Breast epithelium (tissue), 4 donors: ENCODE measurements at places on chromosomes 11 and 22.

- DNase-seq: no peak
Observed at GRCh38 chr22:27883656-27884350, 35.3 kb downstream of the PITPNB start.

- no peak for DNase-seq
Observed at GRCh38 chr11:94128291-94128745, 323 bp upstream of the PANX1 start.

GRCh38 chr11:125300791-125301218 is 136.3 kb downstream of the PKNOX2 start:
- DNase-seq: no peak

- no peak for DNase-seq
Observed at GRCh38 chr22:31102441-31103081, 4.8 kb downstream of the SELENOM start.

DNA sequence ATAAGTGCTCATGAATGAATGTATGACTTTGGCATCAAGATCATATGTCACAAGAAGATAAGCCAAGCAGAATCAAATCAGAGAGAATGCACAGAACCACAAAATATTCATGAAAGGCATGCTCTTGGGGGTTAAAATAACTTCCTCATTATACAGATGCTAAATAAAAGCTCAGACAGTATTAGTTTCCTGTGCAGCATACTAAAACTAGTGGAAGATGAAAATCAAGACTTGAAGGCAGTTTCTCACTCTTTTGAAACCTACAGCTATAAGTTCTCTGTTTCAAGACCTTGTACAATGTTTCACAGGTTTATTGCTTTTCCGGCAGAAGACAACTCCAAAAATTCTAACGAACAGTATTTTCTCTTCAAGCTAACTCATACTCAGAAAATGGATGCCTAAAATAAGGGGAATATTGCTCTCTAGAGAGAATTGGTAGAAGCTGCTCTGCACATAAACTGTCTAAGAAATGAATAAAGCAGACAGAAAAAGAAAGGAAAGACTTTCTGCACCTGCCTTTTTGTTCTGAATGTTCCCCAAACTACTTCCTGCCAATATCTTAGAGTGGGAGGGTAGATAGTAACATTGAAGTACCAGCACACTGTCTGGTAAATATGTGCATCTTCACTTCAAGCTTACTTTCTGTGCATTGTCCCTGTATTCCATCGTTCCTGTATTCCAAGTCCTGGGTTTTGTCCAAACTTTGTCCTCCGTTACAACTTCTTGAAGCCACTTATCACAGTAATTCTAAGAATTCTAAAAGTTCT is 639.4 kb upstream of the FAT3 start:
- no peak for DNase-seq

GRCh38 chr11:7558046-7558445 is 44.2 kb downstream of the PPFIBP2 start:
- DNase-seq: no peak

- no peak for DNase-seq
Observed at GRCh38 chr11:90836031-90836430, 613.2 kb upstream of the CHORDC1 start.

- DNase-seq: no peak
Observed at GRCh38 chr11:31117038-31117437, 252.5 kb downstream of the DCDC1 start.

GRCh38 chr22:23177197-23177596 is 3.1 kb upstream of the BCR start:
- no peak for DNase-seq

DNA sequence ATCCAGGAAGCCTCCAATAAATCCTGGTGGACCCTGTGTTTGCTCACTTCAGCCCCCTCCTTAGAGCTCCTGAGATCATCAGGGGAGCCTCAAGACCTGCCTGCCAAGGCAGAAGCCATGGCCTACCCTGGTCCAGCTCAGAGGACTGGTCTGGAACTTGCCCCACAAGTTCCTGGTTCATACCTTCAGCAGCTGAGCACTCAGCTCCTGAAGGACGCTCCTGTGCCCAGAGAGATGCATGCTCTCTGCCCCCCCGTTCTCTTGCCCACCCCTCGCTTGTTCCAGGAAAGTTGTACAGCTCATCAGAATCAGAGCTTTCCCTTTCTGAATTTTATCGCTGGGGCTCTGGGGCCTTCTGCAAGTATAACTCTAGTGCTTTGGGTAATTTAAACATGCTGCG is 210.5 kb upstream of the ISX start:
- no peak for DNase-seq

DNA sequence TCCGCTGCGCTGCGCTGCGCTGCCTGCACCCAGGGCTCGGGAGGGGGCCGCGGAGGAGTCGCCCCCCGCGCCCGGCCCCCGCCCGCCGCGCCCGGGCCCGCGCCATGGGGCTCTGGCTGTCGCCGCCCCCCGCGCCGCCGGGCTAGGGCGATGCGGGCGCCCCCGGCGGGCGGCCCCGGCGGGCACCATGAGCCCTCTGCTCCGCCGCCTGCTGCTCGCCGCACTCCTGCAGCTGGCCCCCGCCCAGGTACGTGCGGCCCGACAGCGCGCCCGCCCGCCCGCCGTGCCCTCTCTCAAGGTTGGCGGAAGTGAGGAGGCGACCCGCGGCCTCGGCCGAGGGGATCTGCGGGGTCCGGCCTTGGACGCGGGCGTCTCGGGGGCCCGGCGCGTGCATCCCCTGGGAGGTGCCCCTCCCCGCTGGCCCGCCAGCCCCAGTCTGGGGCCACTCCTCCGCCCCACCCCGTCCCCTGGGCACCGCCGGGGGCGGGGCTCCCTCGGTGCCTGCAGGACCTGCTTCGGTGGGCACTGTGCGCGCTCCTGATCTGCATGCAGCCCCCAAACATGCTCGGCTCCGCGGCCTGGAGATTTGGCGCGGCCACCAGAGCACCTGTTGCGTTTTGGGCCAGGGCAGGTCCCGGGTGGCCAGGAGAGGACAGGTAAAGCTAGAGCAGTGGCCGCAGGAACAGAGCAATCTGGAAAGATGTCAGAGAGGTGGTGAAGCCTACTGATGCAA is 429 bp downstream of the VEGFB start:
- DNase-seq: no peak

DNA sequence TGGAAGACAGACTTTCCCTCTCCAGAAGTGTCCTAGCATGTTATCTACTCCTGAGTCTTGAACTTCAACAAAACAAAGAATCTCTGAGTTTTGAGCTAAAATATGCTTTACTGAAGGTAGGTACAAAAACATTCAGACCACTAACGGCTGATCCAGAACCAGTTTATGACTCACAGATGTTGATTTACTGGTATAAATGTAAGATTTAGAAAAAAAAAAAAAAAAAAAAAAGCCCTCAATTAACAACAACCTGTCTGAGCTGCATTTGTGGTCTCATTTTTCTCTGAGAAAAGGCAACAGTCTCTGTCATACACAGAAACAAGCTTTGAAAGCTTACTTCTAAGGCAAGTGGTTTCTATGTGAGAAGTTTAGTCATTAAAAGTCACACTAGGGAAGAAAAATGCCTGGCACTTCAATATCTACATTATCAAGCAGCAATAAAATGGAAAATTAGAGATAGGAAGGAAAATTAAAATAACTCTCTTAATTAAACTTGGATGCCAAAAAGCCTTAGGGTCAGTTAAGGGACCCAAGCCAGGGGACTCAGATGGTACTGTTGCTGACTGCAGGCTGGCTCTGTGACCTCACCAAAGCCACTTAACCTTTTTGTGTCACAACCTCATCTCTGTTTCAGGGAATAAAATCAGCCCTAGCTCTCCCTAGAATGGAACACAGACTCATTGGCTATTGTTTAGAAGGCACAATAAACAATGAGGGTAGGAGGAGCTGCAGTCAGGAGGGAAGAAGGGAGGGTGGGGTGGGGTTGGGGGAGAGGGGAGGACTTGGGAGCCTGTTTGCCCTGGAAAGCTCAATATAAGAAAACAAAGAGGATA is 61.7 kb downstream of the ETS1 start:
- DNase-seq: no peak

DNA sequence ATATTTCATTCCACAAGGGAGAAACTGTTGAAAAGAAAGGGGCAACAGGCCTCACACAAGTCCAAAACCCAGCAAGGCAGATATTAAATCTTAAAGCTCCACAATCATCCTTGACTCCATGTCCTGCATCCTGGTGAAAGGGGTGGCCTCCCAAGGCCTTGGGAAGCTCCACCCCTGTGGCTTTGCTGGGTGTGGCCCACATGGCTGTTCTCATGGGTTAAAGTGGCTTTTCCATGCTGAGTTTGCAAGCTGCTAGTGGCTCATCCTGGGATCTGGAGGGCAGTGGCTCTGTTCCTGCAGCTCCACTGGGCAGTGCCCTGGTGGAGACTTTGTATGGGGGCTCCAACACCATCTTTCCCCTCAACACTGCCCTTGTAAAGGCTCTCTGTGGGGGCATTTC is 106.4 kb downstream of the CTNND1 start:
- DNase-seq: no peak

DNA sequence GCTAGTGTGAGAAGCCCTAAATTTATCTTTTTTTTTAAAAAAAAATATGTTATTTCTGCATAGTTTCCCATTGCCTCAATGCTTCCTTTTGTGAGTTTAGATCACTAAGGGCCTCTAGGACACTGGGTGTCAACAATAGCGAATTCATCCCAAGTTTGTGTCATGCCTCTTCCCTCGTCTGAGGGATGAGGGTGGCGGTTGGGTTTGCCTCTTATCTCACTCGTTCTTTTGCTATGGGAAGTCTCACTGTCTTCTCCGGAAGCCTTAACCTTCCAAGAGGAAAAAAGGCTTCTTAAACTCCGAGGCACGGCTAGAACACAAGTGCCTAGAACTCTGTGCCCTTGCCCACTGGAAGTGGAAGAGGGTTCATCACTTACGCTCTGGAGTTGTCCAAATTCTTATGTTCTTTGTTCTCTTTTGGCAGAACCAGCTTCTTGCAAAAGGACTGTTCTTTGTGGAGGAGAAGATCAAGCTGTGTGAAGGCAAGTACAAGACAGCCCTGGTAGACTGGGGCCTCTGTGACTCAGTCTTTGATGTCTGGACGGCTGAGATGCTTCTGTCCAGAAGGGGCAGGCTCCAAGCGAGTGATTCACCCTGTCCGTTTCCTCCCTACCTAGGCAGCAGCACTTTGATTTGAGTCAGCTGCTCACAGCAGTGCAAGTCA is 78.5 kb downstream of the TRAF6 start:
- no peak for DNase-seq

- no peak for DNase-seq
Observed at GRCh38 chr11:112790286-112790685, 170.9 kb upstream of the NCAM1 start.
